Stimulated activated CD8-positive, alpha-beta memory T cell treated with anti-CD3 and anti-CD28 coated beads, Interleukin-2, amount 100 ng/mL, for 1 hour (primary cell): ENCODE measurements at places on chromosomes 4 and X.

GRCh38 chr4:165293061-165293460 lies 34.4 kb upstream of the MSMO1 start:
- DNase-seq, result no peak

GRCh38 chr4:107801766-107802211 lies 22.9 kb upstream of the SGMS2 start:
- no peak for DNase-seq

GRCh38 chrX:38891641-38892413 lies 90.6 kb downstream of the MID1IP1 start:
- DNase-seq, result no peak

DNA sequence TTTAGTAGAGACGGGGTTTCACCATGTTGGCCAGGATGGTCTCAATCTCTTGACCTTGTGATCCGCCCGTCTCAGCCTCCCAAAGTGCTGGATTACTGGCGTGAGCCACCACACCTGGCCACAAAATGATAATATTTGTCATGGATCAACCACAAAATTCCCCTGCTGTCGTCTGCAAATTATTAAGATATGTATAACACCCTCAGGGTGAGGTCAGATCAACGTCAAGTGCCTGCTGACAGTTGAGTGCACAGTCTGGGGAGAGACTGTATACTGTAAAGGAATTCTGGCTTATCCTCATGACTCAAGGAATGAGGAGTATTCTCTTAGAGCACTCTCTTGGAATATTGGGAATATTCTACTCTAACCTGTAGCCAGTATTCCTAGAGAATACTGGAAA lies 11.2 kb downstream of the EPGN start:
- DNase-seq, result no peak

DNA sequence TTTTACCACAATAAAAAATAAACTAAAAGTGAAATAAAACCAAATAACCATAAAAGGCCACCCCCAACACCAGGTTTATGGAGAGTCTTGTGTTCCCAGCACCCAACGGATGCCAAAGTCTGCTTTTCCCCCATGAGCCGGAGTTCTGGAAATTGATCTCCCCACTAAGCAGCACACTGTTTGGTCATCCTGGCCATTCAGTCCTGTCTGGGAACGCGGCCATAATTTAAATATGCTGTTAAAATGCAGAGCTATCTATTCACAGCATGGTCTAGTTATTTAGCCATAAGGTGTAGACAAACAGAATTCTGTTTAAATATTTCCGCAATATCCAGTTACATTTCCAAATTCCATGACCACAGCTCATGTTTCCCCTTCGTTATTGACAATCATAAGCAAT lies 129.6 kb upstream of the TBL1X start:
- no peak for DNase-seq

GRCh38 chr4:156762851-156763250 lies 208.7 kb downstream of the PDGFC start:
- no peak for DNase-seq

DNA sequence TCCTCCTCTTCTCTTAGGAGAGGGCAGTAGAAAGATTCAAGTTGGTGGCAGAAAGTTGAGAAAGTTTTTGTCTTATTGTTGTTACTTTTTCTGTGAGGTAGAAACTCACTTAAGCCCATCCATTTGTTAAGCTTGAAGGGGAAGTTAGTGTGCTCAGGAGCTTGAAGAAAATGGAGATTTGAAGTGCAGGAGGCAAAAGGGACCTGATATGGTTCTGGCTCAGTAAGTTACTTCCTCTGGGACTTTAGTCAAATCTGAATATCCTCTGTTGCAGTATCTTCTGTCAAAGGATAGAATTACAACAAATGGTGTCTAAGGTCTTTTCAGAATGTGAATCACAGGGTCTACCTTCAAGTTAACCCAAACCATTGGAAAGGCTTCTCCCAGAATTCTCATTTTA lies 46.2 kb downstream of the CXCL13 start:
- no peak for DNase-seq

DNA sequence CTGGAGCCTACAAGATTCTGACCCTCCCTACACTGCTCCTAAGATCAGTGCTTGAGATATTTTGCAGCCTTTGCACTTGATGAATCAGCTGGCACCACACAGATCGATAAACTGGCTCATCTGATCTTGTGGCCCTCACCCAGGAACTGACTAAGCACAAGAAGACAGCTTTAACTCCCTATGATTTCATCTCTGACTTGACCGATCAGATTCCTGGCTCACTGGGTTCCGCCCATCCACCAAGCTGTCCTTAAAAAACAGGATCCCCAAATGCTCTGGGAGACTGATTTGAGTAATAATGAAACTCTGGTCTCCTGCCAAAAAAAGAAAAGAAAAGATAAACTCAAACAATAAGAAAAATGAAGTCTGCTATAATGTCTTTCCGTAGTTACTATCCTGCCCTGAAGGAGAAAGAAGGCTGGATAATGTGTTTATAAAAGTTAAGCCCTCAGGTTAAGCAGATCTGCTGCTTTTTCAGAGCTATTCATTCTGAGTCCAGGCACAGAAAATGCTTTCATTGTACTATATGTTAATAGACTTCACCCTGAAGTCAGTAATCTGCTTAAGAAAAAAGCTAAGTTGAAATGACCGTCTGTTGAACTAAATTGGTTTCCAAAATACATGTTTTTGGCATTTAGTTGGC lies 795.2 kb downstream of the TRIML1 start:
- no peak for DNase-seq

DNA sequence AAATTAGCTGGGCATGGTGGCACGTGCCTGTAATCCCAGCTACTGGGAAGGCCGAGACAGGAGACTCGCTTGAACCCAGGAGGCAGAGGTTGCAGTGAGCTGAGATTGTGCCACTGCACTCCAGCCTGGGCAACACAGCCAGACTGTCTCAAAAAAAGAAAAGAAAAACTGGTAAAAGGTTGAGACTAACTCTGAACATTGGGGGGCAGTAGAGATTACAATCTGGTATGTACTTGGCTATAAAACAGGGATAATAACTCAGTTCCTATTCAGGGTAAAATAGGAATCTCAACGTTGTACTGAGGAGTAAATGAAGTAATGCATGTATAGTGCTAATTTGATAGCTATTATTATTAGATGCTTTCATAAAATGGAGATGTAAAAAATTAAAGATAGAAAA lies 12.5 kb upstream of the KLF8 start:
- DNase-seq, result no peak

- no peak for DNase-seq
Observed at GRCh38 chr4:148261848-148262247, 180.4 kb downstream of the NR3C2 start.
